Stimulated activated CD8-positive, alpha-beta memory T cell treated with anti-CD3 and anti-CD28 coated beads, Interleukin-12 subunit alpha, Interleukin-12 subunit beta, amount 100 ng/mL, for 1 hour (primary cell): ENCODE measurements at places on chromosomes 16 and 17.

DNA sequence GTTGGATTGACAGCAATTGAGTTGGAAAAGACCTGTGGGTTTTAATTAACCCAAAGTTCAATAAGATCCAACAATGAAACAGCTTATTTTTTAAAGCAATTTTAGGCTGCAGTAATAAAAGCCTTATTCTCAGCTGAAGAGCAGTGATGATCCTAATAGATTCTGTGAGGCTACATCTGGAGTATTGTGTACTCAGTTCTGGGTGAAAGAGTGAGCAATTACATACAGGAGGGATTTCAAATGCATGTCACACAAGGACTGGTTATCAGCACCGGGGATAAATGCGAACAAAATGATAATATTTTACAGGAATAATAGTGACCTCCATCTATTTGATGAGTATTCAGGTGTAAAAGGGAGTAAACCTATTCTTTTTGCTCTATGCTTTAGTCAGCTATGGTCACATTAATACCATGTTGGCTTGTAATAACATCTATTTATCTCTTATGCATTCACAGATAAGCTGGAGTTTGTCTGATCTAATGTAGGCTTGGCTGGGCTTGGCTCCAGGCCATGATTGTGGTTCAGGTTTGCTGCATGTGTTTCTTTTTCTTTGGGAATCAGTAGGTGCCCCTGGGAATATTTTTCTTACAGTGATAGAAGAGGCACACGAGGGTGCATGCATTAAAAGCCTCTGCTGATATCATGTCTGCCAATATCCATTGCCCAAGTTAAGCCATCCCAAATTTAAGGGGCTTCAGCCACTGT lies 22.2 kb upstream of the TOX3 start:
- no peak for DNase-seq

- DNase-seq: no peak
Measured at GRCh38 chr16:16075488-16076422, 126.3 kb downstream of the ABCC1 start.

- DNase-seq: no peak
Measured at GRCh38 chr17:45857977-45858708, 13.5 kb downstream of the SPPL2C start.

GRCh38 chr17:48058393-48059124 lies 10.4 kb downstream of the NFE2L1 start:
- no peak for DNase-seq

GRCh38 chr17:63476854-63477479 lies at the start of gene ACE:
Gene ACE (plus strand): TSS chr17:63477061. CDS start chr17:63477095, 34 bp downstream.
- DNase-seq: no peak

DNA sequence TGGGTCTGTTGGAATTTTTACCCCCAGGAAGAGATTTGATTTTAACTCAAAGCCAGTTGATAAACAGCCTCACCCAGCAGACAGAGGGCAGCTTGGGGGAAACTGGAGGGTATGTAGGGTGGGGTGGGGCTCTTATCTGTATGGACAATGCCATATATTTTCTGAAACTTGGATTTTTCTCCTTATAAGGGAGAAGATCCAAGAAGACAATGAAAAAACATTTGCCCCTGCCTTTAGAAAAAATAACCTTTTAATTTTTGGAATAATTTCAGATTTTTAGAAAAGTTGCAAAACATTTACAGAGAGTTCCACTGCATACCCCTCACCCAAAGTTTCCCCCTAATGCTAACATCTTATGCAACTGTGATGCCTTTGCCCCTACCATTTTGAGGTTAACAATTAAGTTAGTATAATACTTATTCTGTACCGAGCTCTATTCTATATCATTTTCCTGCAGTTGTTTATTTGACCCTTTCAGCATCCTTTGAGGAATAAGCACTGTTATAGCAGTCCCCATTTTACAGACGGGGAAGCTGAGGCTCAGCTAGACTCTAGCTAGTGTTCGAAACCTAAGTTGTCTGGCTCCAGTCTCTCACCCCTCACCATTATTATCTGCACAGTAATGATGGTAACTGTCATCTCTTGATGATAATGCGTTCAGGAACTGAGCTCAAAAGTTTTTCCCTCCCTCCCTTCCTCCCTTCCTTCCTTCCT lies 66.4 kb downstream of the PRKCB start:
- DNase-seq: no peak

DNA sequence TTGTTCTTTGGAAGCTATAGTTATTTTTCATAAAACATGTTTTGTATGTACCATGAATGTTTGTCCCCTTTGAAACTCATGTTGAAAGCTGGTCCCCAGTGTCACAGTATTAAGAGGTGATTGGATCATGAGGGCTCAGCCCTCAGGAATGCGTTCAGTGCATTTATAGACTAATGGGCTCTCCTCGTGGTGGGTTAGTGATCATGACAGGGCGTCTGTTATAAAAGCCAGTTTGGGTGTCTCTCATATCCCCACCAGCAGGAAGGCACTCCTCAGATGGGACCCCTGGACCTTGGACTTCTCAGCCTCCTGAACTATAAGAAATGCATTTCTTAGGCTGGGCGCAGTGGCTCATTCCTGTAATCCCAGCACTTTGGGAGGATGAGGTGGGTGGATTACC lies 10.4 kb downstream of the BANP start:
- no peak for DNase-seq

DNA sequence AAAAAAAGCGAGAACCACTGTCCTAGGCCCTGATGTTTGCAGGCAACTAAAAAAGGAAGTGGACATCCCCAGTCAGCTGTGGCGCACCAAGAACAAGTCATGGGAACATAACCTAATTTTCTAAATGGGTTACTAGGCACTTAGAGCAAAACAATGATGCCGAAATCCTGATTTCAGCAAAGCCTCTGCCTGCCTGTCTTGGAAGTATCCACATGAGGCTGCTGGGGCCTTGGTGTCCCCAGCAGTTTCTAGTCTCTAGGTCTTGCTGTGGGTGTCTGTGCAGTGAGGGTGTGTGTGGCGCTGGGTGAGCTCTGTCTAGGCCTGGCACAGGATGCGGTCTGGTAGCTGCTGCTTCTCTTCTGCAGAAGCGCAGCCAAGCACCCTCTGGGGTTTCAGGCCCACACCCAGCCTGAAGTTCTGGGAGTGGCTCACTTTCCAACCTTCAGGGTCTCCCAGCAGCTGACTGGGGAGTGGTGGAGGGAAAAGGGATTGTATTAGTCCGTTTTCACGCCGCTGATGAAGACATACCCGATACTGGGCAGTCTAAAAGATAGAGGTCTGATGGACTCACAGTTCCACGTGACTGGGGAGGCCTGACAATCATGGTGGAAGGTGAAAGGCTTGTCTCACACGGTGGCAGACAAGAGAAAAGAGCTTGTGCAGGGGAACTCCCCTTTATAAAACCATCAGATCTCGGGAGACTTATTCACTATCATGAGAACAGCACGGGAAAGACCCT lies 21.1 kb downstream of the STH start:
- peak; percentile 39 for DNase-seq

DNA sequence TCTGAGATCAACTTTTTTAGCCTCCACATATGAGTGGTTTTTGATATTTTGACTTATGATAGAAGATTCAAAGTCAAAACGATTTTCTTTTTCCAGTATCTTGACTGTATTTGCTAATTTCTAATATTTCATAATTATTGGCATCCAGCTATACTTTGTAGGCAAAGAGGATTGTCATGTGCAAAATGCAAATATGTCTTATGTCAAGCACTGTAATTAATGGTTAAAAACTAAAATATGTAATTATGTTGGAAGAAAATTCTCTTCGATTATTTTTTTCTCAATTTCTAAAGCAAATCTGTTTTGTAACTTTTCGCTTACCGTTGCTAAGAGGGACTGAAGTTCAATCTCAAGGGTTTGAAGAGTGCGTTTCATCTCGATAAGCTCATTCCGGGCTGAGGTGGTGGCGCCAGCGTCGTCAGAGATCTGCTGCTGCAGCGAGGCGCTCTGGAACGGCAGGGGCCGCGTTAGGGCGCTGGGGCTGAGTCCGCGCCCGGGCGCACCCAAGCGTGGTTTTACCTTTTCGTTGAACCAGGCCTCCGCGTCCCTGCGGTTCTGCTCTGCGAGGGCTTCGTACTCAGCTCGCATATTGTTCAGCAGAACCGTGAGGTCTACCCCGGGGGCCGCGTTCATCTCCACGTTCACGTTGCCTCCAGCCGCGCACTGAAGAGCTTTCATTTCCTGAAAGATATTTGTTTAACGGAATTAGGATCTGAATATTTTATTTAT lies 3.0 kb downstream of the KRT27 start:
- no peak for DNase-seq

- no peak for DNase-seq
Measured at GRCh38 chr17:78442648-78443218, 64.3 kb downstream of the PGS1 start.

DNA sequence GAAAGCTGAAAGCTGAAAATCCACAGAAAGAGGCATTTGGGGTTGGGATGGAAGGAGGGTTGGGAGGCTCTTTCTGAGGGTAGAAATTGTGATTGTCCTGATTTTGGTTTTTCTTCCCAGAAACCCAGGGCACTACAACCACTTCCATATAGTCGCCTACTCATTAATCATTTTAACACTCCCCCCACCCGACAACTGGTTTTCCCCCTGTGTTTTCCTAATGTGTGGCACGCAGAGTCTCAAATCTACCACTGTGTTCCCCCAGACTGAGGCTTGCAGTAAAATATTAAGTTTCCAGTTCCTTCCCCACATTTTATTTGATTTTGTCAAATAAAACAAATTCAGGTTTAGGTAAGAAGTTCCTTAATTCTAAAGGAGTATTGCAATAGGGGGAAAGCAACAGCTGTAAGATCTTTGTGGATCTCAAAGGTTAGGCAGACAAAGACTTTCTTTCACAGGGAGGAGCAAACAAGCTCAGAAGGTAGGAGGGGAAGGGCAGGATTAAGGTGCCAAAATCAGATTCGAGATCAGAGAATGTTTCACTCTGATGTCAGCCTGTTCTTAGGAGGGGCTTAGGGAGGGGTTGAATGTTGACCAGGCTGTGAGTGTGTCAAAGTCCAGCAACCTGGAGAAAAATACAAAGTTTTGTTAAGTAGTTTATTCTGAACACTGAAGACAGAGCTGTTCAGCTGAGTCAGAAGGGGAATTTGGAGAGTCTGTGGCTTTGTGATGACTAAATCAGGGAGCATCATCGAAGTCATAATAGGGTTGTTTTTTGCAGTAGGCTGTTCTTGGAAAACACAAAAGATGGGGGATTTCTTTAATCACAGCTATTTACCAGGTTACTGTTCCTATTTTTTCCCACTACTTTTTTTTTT lies 3.6 kb downstream of the ZNF267 start:
- no peak for DNase-seq

- no peak for DNase-seq
Measured at GRCh38 chr17:47690121-47690520, 3.8 kb upstream of the TBKBP1 start.

DNA sequence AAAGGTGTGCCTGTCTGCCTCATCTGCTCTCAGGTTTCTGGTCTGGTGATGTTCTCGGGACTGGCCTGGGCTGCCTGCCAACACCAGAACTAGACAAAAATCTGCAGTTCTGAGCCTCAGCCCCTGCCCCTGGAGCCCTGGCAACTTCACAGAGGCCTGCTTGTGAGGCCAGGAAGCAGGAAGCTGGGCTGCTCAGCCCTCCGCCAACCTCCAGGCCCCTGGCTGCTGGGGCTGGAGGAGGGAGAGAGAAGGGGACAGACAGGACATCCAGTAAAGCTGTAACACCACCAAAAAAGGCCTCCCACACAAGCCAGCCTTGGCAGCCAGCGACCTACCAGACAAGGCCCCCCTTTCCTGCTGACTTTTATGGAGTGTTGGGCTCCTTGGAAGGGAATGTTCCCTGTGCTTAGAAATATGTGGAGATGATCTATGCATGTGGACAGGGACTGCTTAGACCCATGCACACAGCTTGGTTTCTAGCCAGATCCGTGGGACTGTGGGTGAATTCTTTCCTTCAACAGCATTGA lies 157.6 kb downstream of the XYLT1 start:
- no peak for DNase-seq

DNA sequence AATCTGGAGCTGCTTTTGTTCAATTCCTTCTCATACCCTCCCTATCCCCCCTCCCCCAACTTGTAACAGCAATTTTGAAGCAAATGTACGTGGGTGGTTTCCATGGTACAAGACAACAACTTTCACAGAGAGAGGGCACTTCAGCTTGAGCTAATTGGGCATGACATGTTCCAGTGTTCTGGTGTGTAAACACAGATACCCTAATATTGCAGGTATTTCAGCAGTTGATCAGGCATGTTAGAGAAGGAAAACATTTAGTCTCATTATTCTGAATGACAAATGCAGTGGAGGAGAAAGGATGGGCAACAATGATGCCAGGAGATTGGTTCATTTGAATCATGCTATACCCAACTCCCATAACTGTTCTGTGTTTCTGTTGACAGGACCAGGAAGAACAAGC lies 137.5 kb downstream of the TRIM37 start:
- no peak for DNase-seq

DNA sequence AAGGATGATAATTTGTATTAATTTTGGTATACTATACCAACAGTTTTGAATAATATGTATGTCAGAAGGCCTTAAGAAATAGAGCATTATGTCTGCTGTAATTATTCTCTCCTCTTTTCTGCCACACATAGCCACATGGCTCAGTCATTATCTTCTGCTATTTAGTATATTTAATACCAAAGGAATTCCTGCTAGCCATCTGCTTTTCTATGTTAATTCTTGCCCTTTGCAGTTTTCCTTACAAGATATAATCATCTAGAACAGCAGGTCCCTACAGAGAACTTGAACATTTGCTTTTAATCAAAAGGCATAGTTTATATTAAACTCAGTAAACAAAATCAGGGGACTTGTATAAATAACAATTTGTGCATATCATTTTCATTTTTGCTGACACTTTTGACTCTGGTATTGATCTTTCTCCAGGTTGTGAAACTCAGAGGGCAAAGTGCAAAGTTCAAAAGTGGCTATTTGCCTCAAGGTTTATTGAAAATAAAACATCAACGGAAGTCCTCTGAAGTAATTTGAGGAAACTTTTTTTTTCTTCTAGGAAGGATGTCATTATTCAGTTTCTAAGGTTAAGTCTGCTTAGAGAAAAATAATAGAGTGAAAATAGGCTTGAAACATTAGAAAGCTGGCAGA lies 702.0 kb downstream of the KCNJ2 start:
- no peak for DNase-seq

DNA sequence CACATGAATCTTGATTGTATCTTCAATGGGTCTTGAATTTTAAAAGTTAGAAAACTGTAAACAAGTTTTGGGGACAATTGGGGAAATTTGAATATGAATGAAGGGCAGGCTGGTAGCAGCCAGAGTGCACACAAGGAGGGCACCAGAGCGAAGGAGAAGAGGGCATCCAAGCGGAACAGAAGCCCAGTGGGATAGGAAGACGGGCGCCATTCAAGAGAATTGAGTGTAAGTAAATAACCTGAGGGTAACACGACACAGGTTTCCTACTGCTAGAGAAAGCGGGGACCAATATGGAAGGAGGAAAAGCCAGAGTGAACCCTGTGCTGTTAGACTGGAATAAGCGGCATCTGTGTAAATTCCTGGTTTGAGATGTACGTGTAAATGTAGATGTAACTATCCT lies 115.1 kb upstream of the CCL2 start:
- DNase-seq: no peak

GRCh38 chr17:35345926-35346771 lies 27.3 kb downstream of the SLFN11 start:
- DNase-seq: no peak

DNA sequence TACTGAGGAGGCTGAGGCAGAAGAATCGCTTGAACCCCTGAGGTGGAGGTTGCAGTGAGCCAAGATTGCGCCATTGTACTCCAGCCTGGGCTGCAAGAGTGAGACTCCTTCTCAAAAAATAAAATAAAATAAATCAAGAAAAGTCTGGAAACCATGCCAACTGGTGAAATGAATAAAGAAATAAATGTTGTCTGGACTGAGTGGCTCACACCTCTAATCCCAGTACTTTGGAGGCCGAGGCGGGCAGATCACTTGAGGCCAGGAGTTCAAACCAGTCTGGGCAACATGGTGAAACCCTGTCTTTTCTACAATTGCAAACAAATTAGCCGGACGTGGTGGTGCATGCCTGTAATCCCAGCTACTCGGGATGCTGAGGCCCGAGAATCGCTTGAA lies 744 bp upstream of the LRRC37A3 start:
- no peak for DNase-seq
